ENCODE measurements at places on chromosomes 12 and 14.

GRCh38 chr12:26963413-26963812 is 25.1 kb downstream of the FGFR1OP2 start:
- no peak for DNase-seq

- DNase-seq = no peak
Measured at GRCh38 chr14:93997916-93998870, 1.1 kb downstream of the CCDC197 start.

- no peak for DNase-seq
Measured at GRCh38 chr12:96176575-96176974, 17.6 kb upstream of the ELK3 start.

GRCh38 chr12:24038211-24038997 is 88.9 kb upstream of the SOX5 start:
- no peak for DNase-seq

All from CD4-positive, alpha-beta T cell treated with Interleukin-4 for 1 hour (primary cell).